AG10803 (cell line): ENCODE measurements at places on chromosomes 11 and 22.
A peak's percentile ranks its signal among the peaks of the same experiment; 100 is the strongest.

DNA sequence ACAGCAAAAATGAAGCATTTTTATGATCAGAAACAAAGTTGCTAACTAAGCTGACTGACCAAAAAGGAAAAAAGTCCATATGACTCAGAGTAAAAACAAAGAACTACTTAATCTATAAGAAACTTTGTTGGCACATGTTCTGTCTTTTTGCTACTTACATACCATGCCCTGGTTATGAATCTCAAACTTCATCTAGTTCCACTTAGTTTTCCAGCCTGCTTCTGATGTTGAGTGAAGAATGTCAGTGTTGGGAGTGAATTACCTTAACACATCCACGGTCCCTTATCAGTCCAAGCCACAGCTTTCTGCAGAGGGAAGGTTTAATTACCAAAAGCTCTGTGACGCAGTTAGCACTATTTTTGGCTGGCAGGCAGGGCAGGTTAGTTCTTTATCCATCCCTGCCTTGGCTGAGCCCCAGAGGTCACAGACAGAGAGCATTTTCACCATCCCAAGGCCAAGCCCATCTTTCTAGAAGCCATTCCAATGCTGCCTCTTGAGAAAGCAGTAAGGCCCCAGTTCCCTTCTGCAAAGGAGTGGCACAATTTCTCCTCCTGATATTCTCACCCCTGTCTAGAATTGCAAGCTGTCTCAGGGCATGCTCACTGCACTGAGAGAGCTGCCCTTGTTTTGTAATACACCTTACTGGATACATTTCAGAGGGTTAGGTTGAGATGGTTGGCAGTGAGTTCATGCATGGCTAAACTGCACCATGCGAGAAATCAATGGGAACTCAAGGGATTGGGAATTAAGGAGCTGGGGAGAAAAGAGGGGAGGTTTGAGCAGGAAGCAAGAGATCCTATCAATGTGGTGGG lies 67.1 kb downstream of the SLC1A2 start:
- DNase-seq: peak; percentile 51

DNA sequence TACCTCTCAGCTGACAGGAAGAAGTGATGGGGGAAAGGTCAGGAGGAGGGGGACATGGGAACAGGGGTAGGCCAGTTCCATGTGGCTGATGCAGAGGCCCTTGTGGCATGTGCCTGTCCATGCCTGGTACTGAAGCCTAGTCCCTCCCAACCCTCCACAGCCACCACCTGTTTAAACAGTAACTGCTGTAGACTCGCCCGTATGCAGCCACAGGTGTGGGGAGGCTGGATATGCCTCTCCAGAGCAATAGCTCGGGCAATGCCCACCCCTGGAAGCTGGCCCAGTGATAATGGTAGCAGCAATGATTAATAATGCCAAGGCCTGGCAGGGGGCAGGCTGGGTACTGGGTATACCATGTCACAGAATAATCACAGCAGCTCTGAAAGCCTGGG lies 2.3 kb downstream of the SMTN start:
- DNase-seq: no peak

DNA sequence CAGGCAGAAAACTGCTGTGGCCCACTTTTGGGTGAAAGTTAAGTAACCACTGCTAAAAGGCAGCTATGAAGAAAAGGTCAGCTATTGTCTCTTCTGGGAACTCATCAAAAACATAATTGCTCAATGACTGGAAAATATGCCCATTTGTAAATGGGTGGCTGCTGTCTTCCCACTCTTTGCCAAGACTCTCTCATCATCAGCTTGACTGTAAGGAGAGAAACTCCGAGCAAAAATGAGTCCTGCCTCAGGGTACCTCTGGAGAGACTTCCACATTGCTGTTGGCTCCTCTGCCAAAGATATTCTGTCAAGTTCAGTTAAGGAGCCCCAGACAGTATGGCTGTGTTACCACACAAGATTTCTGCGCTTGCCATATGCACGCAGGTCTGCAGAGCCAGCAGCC lies 138.7 kb downstream of the BBOX1 start:
- DNase-seq: peak; percentile 66

GRCh38 chr22:32562401-32562800 lies 87.8 kb downstream of the FBXO7 start:
- DNase-seq: peak; percentile 25

DNA sequence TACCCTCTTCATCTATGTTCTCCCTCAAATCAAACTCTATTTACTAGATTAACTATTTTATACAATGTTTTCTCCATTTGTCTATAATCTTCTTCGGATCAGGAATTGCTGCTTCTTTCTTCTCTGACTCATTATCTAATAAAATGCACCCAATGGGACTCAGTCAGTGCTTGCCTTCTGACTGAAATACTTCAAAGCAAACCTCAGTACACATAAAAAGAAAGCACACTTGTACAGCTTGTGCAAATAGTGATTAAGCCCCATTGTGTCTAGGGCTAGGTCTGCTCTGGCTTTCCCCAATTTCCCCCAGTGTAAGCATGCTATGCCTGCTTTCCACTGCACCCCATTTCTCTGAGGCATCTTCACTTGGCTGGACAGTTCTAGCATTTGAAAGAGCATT lies 118.6 kb upstream of the C11orf87 start:
- no peak for DNase-seq

- DNase-seq: peak; percentile 87
Observed at GRCh38 chr22:28141614-28142013, 222.6 kb upstream of the PITPNB start.

DNA sequence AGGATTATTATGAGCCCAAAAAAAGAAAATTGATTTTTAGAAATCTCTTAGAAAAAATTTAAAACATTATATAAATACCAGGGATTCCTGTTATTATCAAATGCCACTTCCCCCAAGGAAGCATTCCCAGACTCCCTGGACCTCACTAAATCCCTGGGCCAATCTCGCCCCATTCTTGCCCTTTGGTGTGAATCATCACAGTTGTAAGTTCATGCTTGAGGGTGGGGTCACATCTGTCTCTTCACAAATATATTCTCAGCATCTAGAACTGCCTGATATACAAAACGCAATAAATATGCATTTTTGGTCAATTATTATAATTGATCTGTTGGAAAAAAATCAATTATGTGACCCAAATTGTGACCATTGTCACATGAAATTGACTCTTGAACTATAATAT lies 8.3 kb upstream of the OR4D6 start:
- no peak for DNase-seq

GRCh38 chr11:8533332-8533731 lies 60.7 kb downstream of the STK33 start:
- no peak for DNase-seq

DNA sequence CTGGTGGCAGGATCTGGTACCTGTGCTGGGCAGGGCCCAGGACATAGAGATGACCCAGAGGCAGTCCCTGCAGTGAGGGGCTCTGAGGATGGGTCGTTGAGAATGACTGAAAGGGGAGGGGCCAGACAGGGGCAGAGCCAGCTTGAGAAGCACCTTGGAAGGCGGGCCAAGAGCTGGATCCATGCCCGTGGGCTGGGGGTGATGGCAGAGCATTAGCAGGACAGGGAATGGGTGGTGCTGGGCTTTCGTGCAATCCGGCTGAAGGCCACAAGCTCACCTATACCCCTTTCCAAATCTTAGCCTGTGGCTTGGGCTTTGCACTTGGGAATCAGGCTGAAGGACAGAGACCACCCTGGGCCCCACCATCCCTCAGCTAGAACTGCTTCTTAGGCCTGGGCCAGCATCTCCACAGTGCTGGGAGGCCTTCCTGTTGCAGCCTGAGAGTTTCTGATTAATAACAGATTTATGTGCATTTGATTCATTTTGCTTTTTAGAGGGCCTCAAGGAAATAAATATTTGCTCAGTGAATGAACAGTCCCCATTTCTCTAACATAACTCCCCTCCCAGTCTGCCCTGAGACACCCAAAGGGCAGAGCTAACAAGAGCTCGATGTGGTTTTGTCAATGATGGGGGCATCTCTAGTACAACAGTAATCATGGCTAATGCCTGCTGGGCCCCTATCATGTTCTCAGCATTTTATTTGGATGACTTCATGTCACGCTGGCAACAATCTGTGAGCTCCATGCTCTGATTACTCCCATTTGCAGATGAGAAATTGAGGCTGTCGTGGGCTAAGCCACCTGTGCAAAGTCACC lies 39.3 kb downstream of the RIBC2 start:
- DNase-seq: peak; percentile 87

- DNase-seq: no peak
Observed at GRCh38 chr22:49735901-49736421, 91.7 kb downstream of the BRD1 start.

DNA sequence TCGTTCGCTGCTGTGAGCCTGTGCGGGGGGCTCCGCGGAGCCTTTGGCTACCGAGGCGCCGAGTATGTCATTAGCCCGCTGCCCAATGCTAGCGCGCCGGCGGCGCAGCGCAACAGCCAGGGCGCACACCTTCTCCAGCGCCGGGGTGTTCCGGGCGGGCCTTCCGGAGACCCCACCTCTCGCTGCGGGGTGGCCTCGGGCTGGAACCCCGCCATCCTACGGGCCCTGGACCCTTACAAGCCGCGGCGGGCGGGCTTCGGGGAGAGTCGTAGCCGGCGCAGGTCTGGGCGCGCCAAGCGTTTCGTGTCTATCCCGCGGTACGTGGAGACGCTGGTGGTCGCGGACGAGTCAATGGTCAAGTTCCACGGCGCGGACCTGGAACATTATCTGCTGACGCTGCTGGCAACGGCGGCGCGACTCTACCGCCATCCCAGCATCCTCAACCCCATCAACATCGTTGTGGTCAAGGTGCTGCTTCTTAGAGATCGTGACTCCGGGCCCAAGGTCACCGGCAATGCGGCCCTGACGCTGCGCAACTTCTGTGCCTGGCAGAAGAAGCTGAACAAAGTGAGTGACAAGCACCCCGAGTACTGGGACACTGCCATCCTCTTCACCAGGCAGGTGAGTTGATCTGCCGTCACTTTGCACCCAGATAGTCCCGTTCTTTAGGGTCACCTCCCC lies 1.0 kb downstream of the ADAMTS15 start:
- no peak for DNase-seq

- DNase-seq: peak; percentile 64
Observed at GRCh38 chr11:58028687-58029411, 1.9 kb upstream of the OR6Q1 start.

DNA sequence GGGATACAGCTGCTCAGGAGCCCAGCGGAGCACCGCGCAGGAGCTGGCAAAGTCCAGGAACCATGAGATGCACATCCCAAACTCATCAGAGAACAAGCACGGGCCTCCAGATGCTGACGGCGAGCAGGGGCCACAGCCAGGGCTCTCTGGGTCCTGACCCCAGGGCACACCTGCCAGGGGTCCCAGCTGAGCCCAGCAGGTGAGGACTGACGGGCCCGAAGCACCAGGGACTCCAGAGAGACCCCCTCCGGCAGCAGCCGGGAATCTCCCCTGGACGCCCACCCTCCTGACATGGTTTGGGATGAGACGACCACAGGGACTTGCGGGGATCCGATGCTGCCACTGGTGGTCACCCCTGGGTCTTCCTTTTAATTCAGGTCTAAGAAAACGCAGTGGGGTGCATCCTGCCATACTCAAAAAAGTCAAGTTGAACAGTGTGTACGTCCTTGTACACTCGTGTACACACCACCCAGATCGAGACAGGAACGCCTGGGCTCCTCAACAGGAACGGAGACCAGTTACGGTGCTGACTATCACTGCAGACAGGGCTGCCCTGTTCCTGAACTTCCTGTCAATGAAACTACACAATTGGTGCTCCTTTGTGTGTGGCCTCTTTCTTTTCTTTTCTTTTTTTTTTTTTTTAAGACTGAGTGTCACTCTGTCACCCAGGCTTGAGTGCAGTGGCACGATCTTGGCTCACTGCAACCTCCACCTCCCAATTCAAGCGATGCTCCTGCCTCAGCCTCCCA lies 21.9 kb downstream of the TTLL8 start:
- DNase-seq: no peak

DNA sequence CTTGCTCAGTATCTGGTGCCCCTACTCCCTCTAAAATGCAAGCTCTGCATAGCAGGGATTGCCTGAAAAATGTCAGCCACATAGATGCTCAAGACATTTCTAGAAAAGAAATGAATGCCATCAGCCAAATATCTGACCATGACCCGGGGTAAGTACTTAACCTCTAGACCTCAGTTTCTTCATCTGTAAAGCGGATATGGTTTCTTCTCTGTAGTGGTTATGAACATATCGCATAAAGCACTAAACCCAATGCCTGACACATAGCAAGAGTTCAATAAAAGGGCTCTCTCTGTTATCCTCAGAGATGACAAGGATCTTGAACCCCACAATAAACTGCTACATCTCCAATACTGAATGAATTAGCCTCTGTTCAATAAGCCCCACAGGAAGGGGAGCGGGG lies 122.6 kb downstream of the ABTB2 start:
- no peak for DNase-seq

DNA sequence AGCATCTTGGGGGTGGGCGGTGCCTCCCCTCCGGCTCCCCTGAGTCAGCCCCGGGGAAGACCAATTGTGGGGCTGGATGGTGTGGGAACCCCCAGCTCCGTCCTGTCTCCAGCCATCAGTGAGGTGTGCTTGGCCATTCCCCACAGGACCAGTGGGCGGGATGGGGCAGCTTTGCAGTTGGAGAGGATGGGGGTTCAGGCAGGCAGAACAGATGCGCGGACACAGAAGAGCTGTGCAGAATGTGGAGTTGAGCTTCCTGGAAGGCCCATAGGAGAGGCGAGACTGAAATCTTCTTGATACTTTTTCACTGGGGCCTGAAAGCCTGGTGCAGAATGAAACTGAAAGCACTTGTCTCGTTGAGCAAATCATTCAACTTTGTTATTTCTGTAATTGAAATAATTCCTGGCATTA lies 23.8 kb downstream of the PARVB start:
- DNase-seq: peak; percentile 16

- DNase-seq: peak; percentile 91
Observed at GRCh38 chr22:17077255-17077654, 7.5 kb upstream of the IL17RA start.

GRCh38 chr11:2297623-2298030 lies 4.1 kb downstream of the C11orf21 start:
- no peak for DNase-seq

- no peak for DNase-seq
Observed at GRCh38 chr22:43449205-43449830, 37.5 kb downstream of the MPPED1 start.

- DNase-seq: no peak
Observed at GRCh38 chr22:30186041-30186440, 60.5 kb downstream of the LIF start.

- DNase-seq: no peak
Observed at GRCh38 chr22:27473533-27473932, 328.0 kb downstream of the MN1 start.

- DNase-seq: no peak
Observed at GRCh38 chr11:44923115-44923514, 27.6 kb downstream of the TP53I11 start.

- peak; percentile 14 for DNase-seq
Observed at GRCh38 chr22:38347944-38348750, 30.9 kb upstream of the CSNK1E start.

- no peak for DNase-seq
Observed at GRCh38 chr11:34613552-34614056, 7.3 kb upstream of the EHF start.

DNA sequence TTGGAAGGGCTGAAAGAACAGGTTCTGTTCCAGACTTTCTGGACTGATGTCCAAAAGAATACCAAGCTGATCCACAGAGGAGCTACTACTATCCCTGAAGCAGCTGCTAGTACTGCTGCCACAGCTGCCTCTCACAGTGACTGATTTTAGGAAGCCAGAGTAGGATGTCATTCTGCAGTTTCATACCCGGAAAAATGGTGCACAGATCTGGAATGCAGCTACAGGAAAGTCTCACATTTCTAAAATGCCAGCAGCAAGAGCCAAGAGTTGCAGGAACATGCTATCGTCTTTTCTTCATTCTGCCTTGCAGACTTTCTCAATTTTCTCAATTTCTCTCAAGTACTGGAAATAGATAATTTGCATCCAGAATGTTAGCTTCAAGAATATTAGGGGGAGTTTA lies 19.4 kb upstream of the CCDC179 start:
- peak; percentile 17 for DNase-seq

GRCh38 chr11:94675239-94675638 lies 92.9 kb upstream of the AMOTL1 start:
- no peak for DNase-seq
